ENCODE measurements at places on chromosomes 3 and 15.

DNA sequence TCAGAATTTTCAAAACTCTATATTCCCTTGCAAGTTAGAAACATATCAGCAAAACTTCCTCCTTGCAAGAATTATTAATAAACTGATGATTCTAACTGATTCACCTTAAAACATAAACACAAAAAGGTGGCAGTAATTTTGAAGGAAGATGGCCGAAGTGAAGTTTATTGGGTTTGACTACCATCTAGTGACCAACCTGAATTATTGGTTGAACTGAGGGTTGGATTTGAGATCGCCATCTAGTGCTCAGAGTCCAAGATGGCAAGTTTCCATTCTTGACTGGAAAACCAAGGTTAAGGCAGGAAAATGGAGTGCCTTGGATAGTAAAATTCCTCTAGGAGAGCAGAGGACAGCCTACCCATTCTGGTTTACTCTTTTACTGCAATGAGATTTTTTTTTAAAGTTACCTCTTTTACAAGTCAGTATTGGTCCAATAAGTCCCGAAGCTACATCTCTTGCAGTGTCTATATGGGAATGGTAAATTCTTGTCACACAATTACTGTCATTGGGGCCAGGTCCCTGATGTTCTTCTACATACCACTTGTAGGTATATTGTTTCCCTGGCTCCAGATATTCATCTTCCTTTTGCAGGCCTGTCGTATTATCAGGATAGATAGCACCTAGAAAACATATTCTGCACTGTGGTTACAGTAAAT is 51.6 kb upstream of the CP start:
- peak; percentile 95 for DNase-seq

GRCh38 chr3:152299249-152299976 is 30.7 kb downstream of the MBNL1 start:
- no peak for DNase-seq

- no peak for DNase-seq
These were observed 14.8 kb downstream of the OXSM start for GRCh38 chr3:25804676-25805075.

- no peak for DNase-seq
These were observed 243.3 kb upstream of the TBL1XR1 start for GRCh38 chr3:177440456-177441104.

GRCh38 chr3:151976211-151977050 is 103.0 kb downstream of the SUCNR1 start:
- DNase-seq = peak; percentile 88
